Daoy (cell line): ENCODE measurements at places on chromosomes 1 and 21. TPM values are rescaled to one million over a fixed set of nuclear protein-coding genes. Genes with fewer than 3 reads are reported as not detected.

A3GALT2 gene
- total RNA-seq = not detected in 2 replicates

KRTAP19-1 gene
- total RNA-seq = not detected in 2 replicates

VASH2 gene
- total RNA-seq = 4.4 and 4.8 TPM in 2 replicates

GRCh38 chr1:193408782-193409293 is 222.4 kb upstream of the B3GALT2 start:
- peak; percentile 70 for DNase-seq

DNA sequence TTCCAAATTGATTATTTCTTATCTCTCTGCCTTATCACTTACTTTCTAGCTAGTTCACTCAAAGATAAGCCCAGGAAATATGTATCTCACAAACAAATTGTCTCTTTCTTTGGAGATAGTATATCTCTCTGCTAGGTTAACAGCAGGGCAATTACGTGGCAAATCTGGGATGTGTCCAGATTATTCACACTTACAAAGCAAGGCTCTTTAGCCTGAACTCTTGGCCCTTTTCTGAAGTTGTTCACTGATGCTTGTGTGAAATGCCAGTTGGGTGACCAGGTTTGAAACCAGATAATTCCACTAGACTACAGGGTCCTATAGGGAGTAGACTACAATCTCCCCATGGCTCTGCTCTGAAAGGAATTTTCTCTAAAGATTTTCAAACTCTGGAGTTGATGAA is 30.8 kb upstream of the FAM78B start:
- DNase-seq = peak; percentile 55

- no peak for DNase-seq
These were observed 7.8 kb downstream of the DIPK1A start for GRCh38 chr1:92953491-92953890.
